ENCODE measurements at places on chromosomes 2 and 18.

GRCh38 chr2:176409671-176410070 lies 140.4 kb downstream of the MTX2 start:
- DNase-seq, result no peak

DNA sequence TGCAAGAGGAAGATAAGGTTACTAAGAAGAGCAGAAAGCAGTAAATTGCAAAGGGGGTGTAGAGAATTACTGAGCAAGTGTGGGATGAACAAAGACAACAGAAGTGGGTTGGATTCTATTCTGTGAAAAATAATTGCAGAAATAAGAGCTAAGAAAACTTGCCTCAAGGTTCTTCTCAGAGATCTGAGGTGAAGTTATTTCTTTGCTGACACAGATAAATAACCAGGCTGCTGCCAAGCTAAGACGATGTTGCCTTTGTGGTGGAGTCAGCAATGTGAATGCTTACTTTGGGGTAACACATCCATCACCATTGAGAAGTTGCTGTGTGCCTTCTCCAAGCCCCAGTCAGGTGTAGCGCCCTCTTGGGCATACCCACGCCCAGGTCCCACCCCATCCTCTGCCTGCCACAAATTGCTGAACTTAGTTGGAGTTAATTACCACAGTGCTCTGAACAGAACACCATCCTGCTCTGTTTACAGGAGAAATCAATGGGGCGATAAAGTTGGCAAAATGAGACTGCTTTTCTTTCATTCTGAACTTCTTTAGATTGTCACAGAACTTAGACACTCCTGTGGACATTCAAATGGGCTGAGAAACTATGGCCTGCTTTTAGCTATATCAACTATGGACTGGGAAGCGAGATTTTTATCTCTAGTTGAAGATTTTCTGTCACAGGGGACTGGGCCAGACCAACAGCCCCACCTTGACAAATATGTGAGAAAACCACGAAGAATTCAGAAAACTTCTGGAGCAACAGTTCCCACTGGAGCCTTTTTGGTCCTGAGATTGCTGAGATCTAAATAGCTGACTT lies 283.6 kb downstream of the TMX3 start:
- DNase-seq, result no peak

DNA sequence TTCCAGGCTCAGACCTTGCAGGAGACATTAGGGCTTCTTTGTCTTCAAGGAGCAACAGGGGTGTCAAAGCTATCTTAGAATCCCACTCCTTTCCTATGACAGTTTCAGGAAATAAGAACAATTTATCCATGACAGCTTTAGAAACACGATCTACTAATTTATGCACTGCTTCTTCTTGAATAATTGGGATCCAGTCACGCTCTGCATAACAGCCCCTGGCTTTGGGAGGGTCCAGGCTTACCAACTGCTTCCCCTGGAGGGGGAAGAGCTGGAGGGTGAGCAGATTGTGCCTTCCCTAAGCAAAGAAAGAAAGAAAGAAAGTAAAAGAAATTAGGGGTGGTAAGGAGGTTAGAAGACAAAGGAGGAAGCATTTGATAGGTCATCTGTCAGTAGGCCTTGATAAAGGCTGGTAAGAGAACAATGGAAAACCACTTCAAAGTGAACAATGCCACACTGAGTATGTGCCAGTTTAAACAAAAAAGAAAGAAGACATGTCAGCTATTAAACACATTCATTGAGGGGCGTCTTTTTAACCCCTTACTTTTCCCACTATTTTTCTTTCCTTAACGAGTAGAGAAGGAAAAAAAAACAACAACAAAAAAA lies 327.6 kb downstream of the DCC start:
- no peak for DNase-seq

DNA sequence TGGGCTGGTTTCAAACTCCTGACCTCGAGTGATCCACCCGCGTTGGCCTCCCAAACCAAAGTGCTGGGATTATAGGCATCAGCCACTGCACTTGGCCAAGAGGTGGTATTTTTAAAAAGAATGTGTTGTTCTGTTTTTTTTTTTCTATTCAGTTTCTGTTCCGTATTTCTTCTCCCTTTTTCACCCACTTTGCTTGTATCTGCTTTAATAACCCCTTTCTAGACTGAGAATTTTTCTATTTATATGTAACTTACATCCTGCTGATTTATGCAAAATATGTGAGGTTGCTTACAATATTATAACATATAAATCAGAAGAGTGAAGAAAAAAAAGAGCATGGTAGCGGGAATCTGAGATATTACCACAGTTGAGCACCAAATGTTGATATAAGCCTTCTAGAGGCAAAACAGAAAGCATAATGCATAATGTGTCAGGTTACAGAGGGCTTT lies 17.2 kb upstream of the LYPD6B start:
- DNase-seq, result no peak

GRCh38 chr2:188852772-188853171 lies 121.4 kb upstream of the COL3A1 start:
- DNase-seq, result no peak

DNA sequence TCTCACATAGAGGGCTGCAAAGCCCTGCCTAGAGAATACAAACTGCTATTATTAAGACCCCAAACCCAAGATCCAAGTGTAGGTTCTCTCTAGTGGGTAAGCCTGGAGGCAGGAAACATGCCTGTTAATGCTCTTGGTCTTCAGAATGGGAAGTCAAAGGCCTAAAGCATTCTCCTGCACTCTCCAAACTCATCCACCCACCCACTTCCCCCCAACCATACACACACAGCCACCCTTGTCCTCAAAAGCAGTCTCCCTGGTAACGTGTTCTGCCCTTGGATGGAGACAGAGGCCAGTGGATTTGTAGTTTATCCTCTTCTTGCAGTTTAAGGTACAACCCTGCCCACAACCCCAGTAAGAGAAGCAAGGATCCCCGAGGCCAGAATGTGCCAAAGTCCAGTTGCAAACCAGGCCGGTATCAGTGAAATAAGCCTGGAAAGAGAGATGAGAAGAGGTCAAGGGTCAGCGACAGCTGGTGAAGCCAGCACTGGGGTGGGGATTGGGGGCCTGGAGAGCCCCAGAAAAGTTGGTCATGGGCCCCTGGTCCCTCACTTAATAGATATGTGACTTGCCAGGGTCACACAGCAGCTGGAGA lies 23.0 kb downstream of the TMEM247 start:
- DNase-seq, result no peak

- DNase-seq, result peak; percentile 23
These were observed 543 bp downstream of the HADHB start for GRCh38 chr2:26245231-26245732.

GRCh38 chr2:197497326-197497725 lies 2.3 kb downstream of the HSPD1 start:
- DNase-seq, result no peak

DNA sequence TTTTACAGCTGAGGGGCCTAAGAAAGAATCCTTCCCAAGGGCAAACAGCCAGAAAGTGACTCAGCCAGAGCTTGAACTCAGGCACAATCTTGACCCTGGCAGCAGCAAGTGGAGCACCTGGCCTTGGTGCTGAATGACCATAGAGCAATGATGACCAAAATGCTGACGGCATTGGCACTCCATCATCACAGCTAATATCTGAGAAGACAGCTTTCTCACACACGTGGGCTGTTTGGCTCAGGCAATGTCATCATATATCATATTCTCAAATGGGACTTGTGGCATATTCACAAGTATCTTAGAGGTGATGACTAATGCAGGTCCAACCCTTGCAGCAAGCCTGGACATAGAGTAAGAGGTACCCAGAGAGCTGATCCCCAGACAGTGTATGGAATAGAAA lies 443.9 kb upstream of the MYT1L start:
- no peak for DNase-seq

DNA sequence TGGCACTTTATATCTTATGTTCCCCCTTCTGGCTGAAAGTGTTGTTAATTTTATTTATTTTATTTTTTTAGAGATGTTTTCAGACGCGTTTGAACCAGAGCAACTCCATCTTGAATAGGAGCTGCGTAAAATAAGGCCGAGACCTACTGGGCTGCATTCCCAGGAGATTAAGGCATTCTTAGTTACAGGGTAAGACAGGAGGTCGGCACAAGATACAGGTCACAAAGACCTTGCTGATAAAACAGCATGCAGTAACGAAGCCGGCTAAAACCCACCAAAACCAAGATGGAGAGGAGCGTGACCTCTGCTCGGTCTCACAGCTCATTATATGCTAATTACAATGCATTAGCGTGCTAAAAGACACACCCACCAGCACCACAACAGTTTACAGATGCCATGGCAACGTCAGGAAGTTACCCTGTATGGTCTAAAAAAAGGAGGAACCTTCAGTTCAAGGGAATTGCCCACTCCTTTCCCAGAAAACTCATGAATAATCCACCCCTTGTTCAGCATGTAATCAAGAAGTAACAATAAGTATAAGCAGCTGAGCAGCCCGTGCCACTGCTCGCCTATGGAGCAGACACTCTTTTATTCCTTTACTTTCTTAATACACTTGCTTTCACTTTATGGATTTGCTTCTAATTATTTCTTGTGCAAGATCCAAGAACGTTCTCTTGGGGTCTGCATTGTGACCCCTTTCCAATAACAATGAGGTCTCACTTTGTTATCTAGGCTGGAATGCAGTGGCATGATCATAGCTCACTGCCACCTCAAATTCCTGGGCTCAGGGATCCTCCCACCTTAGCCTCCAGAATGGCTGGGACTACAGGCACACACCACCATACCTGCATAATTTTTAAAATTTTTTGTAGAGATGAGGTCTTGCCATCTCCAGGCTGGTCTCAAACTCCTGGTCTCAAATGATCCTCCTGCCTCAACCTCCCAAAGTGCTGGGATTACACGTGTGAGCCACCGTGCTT lies 55.9 kb downstream of the CACNB4 start:
- no peak for DNase-seq

DNA sequence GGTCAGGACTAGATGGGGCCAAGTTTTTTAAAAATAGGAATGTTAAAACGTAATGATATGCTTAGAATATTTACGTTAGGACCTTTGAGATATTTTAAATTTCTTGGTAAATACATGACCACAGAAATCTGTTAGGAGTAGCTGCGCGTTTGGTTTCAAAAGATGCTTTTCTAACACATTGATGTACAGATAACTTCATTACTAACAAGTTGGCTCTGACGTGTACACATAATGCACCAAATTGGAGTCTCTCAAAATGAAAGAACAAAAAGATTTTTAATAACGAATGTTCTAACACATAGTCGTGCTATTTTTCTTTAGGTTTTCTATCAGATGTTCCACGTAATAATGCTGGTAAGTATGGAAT lies 608 bp downstream of the PHOSPHO2 start:
- no peak for DNase-seq
